KG1 (cell line): ENCODE measurements at places on chromosomes 1 and 21.

DNA sequence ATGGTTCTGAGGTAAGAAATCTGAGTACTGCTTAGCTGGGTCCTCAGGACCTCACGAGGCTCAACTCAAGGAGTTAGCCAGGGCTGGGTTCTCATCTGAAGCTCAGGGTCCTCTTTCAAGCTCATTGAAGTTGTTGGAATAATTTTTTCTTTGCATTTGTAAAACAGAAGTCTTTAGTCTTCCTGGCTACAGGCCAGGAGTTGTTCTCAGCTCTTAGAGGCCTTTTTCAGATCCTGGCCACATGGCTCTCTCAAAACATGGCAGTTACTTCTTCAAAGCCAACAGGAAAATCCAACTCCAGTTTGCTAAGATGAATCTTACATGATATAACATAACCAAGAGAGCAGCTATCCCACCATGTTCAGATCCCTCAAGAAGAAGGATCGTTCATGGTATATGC, 92.3 kb upstream of the CHODL start:
- DNase-seq, result no peak

GRCh38 chr1:210087058-210087457, 145.5 kb upstream of the SERTAD4 start:
- DNase-seq, result no peak

DNA sequence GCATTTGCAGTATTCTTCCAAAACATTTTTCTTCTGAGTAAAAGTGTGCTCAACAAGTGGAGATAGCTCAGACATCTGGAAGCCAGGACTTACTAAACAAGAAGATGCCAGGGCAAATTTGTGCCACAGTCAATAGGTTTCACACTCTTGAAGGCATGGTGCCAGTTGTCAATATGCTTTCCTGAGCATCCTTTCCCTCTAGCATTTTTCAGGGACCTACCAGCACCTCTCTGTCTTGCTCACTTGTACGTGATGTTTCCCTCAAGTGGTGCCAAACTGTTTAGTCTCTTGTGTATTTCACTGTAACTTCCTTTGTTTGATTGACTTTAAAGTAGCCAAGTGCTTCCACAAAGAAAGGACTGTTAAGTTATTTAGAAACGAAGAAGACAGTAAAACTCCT, 194.0 kb upstream of the SGIP1 start:
- DNase-seq, result no peak

GRCh38 chr1:211613108-211613947, 34.4 kb upstream of the SLC30A1 start:
- DNase-seq, result no peak

- DNase-seq, result no peak
Observed at GRCh38 chr21:29296446-29296845, 2.3 kb upstream of the BACH1 start.

DNA sequence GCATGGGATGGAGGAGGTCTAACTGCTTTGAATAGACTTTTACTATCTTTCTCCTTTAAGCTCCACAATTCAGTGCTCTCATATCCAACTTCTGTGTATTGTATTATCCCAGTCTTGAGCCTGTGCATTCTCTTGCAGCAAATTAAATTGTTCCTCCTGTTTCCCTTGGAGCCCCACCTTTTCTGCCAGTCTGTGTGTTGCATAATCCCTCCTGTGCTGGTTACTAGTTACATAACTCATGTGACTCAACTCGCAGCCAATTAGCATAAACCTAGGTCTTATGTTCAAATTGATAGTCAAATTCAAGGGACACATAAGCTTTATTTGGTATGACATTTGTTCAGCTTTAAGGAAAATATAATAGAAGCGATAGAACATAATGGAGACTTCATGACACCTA, 1863.5 kb downstream of the MRPL39 start:
- no peak for DNase-seq

GRCh38 chr1:89198081-89198480, 661 bp downstream of the GBP4 start:
- no peak for DNase-seq

GRCh38 chr1:167416506-167416905, 101.8 kb downstream of the CD247 start:
- no peak for DNase-seq

DNA sequence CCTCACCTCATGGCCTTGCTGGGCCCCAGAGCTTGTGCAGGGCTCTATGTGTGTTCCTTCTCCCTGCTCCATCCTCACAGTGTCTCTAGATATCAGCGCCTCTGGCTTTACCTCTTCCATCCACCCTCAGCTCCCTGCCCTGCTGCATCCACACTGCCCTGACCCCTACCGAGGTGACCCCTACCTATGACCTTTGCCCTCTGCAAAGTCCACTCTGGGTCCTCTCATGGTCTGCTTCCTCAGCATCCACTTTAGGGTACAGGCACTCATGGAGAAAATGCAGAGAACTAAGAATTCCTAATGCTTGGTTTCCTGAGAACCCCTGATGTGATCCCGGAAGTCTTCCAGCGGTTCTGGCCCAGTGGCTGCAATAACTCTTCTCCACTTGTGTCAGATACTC, 46.9 kb upstream of the PAXBP1 start:
- no peak for DNase-seq

DNA sequence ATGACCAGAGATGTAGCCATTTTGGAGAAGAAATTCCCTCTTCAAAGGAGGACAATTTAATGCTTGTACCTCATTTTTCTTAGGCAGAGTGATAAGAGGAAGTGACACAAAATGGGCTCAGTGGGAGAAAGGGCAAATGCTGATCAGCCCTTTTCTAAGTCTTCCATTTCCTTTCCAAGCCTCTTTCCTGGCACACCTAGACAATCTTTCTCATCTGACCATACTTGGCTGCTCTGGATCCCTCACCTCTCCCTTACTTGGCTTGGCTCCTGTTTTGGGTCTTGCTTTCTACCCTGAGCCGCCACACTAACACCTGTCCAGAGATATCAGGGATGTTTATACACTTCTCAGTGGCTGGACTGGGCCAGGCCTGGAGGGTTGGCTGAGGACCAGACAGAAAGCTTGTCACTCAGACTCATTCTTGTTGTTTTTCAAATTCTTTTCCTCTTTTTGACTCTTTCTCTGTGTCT, 13.1 kb downstream of the TXNIP start:
- DNase-seq, result no peak

GRCh38 chr1:157575744-157576143, 22.1 kb downstream of the FCRL4 start:
- DNase-seq, result no peak

GRCh38 chr21:36423771-36424433, 38.7 kb downstream of the CHAF1B start:
- DNase-seq, result no peak

GRCh38 chr1:46595127-46595526, 8.9 kb downstream of the MKNK1 start:
- DNase-seq, result no peak

DNA sequence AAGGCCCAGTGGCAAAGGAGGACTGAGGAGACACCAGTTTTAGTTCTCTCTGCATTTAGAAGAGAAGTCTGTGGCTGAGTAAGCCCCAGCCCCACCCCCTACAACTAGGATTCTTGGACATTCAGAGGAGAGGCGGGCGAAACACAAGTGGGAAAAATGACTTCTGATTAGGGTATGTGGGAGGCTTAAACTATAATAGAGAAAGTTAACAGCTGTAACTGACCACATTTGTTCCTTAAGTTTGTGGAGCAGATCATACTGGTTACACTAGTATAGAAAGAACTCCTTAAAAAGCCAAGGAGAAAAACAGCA, 11.2 kb upstream of the TRIM33 start:
- DNase-seq, result no peak

GRCh38 chr1:224616756-224617409, 766 bp downstream of the CNIH3 start:
- DNase-seq, result no peak

- no peak for DNase-seq
Observed at GRCh38 chr1:197725044-197725443, 50.2 kb downstream of the DENND1B start.

- peak; percentile 27 for DNase-seq
Observed at GRCh38 chr1:160637821-160638539, 8.9 kb downstream of the SLAMF1 start.

- DNase-seq, result no peak
Observed at GRCh38 chr1:3570066-3570986, 41.0 kb downstream of the MEGF6 start.

GRCh38 chr1:55197099-55197498, 18.1 kb downstream of the USP24 start:
- no peak for DNase-seq

- DNase-seq, result peak; percentile 51
Observed at GRCh38 chr1:41240781-41241353, 1.2 kb downstream of the SCMH1 start.

DNA sequence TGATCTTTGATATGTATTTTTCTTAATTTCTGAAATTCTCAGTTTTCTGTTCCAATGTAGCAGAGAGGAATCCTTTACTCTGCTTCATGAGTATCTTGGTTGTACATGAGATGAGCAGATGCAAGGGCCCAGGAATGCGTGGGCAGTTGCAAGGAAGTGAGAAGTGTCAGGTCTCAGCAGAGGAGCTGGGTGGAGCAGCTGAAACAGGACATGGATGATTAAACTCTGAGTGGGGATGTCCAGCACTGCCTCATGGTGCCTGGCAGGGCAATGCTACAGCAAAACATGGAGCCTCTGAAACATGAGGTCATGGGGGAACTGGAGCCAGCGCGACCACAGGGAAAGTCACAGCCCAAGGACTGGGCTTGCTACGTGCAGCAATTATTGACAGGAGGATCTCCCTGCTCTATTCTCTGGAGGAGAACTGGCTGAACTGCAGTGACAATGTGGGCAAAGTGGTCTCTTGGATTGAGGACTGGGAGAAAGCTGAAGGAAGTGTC, 48.4 kb downstream of the COLGALT2 start:
- DNase-seq, result no peak

- DNase-seq, result peak; percentile 33
Observed at GRCh38 chr1:10904396-10905358, 107.8 kb upstream of the TARDBP start.

DNA sequence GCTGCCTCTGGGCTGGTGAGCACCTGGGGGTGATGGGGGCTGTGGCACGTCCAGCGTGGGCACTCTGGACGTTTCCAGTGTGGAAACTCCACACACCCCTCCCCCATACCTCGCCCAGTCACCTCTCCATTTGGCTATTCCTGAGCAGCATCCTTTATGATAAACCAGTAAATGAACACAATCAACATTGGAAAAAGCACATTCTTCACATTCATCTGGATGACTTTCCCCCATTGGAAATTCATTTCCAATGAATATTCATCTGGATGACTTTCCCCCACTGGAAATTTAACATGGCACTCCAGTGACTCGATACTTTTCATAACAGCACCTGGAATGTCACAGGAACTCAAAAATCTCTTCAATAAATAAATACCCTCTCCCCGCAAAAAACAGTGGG, 104.8 kb upstream of the KRTAP19-8 start:
- DNase-seq, result no peak

DNA sequence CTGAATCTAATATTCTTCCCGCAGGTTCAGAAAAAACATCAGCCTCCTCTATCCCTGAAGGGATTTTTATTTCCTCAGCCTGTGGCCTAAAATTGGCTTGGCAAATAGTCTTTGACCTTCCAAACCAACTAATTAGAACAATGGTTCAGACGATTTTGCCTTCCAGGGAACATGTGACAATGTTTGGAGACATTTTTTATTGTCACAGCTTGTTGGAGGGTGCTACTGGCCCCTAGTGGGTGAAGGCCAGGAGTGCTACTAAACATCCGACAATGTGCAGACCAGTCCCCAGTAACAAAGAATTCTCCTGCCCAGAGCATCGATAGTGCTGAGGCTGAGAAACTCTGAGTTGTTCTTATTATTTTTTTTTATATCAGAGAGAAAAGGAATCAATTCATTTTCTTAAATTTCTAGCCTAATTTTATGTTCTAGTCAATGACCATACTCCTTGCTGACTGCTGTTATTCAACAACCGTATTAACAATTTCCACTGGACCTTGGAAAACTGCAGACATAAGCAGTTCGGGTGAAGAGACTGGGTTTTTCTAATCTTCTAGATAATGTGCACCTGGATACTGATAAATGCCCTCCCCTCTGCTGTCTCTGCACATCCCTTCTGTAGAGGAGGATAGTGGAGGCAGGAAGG, 280.7 kb downstream of the LMX1A start:
- no peak for DNase-seq

DNA sequence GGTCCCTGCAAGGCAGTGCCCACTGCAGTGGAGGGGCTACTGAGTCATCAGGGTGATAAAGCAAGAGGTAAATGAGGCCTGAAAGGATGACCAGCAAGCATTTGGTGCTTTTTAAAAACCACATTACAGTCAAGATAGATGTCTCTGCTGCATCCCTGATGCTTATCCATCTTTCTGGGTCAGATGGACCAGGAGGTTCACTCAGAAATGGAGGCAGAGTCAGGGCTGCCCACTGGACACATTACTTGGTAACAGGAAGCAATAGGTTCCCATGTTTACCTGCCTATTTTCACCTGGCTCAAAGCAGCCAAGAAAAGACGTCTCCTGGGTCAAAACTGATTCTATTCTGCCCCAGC, 3.6 kb downstream of the SPATA46 start:
- no peak for DNase-seq

DNA sequence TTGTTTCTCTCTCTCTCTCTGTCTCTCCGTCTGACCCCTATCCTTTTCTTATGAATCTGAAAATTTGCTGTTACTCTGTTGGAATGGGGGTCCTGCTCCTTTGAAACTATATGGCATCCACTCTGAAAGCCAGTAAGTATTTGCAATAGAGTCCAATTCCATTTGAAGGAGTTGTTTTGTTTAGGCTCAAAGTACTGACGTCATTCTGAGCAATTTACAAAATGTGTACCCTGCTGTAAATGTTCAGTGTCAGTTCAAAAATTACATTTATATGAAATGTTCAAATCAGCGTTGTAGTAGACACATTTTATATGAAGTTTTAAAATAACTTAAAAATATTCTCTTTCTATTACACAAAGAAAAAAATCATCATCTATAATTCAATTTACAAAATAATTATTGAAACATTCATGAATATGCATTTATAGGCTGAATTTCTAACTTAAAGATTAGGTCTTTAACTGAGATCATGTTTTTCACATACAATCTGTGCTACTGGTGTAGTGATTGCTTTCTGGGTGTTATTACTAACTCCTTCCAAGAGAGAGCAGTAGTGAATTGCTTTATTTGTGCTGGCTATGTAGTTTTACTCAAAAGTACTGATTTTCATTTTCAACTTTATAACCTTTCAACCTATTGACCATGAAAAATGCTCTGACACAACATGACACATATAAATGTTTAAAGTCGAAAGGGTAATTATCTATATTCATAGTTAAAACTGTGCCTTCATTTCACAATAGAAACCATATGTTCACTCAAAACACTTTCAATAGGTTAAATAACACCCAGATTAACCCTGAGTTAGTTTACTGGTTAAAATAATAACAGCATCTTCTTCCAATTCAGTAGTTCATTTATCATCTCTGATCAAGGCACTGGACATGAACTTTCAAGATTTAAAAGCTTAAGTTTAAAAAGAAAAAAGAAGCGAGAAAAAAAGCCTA, 253.1 kb upstream of the ADGRL4 start:
- no peak for DNase-seq

GRCh38 chr1:119964673-119965363, 68.5 kb upstream of the ADAM30 start:
- no peak for DNase-seq

- DNase-seq, result no peak
Observed at GRCh38 chr1:6262555-6263420, 1.9 kb upstream of the GPR153 start.

- DNase-seq, result no peak
Observed at GRCh38 chr1:22711071-22711470, 432 bp downstream of the EPHB2 start.

- DNase-seq, result no peak
Observed at GRCh38 chr1:5744911-5745799, 247.1 kb downstream of the NPHP4 start.

GRCh38 chr1:51240084-51240483, 4.0 kb downstream of the RNF11 start:
- no peak for DNase-seq

GRCh38 chr1:169295425-169295824, 72.2 kb downstream of the NME7 start:
- DNase-seq, result peak; percentile 44
